ENCODE measurements at places on chromosomes 16 and 17. TPM values are rescaled to one million over a fixed set of nuclear protein-coding genes. Genes with fewer than 3 reads are reported as not detected.

The CNP gene
- polyA plus RNA-seq = 56.7 TPM

The NRN1L gene
- polyA plus RNA-seq = not detected

The TAT gene
- polyA plus RNA-seq = 0.14 TPM

GRCh38 chr16:67169642-67170167 is 633 bp upstream of the NOL3 start:
- H3K27me3 ChIP-seq = peaks cover 2% of the 10 kb centered on the region
- H3K4me3 ChIP-seq = peak overlapping the region; percentile 73
- no peaks in the 10 kb centered on the region for H3K36me3 ChIP-seq
- H3K4me1 ChIP-seq = peaks cover 45% of the 10 kb centered on the region
- H3K27ac ChIP-seq = peak overlapping the region; percentile 5

DNA sequence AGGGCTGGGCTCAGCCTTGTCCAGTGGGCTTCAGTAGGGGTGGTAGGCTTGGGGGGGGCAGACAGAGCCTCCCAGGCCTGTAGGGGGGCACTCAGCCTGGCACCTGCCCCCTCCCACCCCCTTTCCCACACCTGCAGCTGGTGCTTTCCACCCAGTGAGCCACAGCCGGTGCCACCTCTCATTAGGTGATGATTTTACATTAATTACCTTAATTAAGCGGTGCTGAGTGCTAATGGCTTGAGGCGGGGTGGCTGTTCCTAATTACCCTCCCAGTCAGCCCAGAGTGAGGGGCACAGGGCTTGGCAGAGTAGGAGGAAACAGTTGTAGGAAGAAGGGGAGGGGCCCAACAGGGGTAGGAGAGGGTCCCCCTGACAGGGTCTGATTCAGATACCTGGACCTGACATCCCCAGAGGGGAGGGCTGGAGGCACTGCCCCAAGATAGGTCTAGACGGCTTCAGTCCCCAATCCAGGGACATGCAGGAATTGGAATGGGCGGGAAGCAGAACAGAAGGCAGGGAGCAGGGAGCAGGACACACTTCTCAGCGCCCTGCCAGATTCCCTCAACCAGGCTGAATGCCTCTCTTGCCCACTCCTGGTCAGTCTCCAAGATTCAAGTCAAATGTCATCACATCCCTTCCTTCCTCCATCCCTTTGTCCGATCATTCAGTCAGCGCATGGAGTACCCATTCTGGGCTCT is 26.5 kb upstream of the PHF12 start:
- no peak for DNase-seq
- no peak overlapping the region for H3K27ac ChIP-seq
- H3K27me3 ChIP-seq = no peaks in the 10 kb centered on the region

The PDK2 gene
- polyA plus RNA-seq = 17.5 TPM

GRCh38 chr17:80453998-80454556 is 22.3 kb downstream of the NPTX1 start:
- DNase-seq = no peak
- peak overlapping the region; percentile 89 for H3K27ac ChIP-seq
- no peaks in the 10 kb centered on the region for H3K36me3 ChIP-seq
- H3K4me3 ChIP-seq = peak overlapping the region; percentile 64

DNA sequence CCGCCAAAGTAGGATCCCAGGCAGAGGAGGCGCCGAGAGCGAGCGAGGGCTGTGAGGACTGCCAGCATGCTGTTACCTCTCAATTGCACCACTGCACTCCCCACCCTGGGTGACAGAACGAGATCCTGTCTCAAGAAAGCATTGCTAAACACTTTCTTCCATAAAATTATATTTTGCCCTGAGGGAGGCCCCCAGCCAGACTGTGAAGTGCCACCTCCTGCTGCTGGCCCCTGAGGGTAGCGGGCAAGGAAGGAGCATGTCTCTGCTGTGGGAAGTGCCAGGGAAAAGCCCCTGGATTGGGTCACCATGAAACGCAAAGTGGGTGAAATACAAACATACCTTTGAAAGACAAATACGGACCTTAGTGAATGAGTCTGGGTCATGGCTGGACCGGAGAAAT is 78.0 kb upstream of the AMZ2 start:
- H3K4me3 ChIP-seq = no peak overlapping the region
- H3K36me3 ChIP-seq = no peaks in the 10 kb centered on the region

The LAT gene
- 2.9 TPM for polyA plus RNA-seq

The PRR15L gene
- not detected for polyA plus RNA-seq

The SLC5A2 gene
- polyA plus RNA-seq = 4.8 TPM

DNA sequence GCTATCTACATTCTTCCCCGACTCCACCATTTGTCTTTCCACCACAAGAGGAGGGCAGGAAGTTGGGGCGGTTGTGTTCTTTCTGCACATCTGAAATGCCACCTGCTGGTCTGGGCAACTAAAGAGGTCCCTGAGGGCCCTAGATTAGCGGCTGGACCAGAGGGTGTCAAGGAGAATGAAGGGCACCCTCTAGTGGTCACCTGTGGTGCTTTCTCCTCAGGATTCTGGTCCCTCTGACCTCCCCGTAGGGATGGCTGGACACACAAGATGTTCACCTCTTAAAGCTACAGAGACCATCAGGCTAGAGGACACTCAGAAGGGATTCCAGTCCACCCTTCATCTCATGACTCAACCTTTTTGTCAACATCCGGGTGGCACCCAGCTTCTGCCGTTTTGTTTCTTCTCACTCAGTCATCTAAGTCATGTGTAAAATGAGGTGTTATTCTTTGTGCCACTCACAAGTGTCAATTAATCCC is 2.9 kb upstream of the SCIMP start:
- H3K4me3 ChIP-seq = peak overlapping the region; percentile 44
- no peaks in the 10 kb centered on the region for H3K27me3 ChIP-seq
- H3K36me3 ChIP-seq = no peaks in the 10 kb centered on the region
- H3K4me1 ChIP-seq = peaks cover 43% of the 10 kb centered on the region
- H3K27ac ChIP-seq = peak overlapping the region; percentile 66
- DNase-seq = peak; percentile 93

The KRT32 gene
- polyA plus RNA-seq = not detected

GRCh38 chr16:53651357-53651756 is 52.3 kb downstream of the RPGRIP1L start:
- DNase-seq = no peak
- no peaks in the 10 kb centered on the region for H3K36me3 ChIP-seq
- H3K4me3 ChIP-seq = no peak overlapping the region
- no peaks in the 10 kb centered on the region for H3K27me3 ChIP-seq

DNA sequence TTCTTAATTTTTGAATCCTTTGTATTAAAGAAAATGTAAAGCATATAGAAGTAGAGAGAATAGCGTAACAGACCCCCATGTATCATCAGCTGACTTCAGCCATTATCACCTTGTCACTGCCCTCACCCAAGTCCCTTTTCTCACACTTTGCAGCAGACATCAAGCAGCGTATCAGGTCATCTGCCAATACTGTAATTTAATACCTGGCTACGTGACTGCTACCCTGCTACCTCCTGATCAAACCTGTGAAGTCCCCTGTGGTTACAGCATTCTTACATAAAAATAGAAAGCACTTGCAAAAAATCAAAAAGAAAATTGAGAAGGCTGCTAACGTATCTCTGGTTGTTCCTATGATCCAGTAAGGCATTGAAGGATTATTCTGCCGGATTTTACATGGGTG is 96.4 kb downstream of the PLCG2 start:
- H3K27me3 ChIP-seq = no peaks in the 10 kb centered on the region
- no peak for DNase-seq
- peaks cover 51% of the 10 kb centered on the region for H3K36me3 ChIP-seq
- H3K4me3 ChIP-seq = no peak overlapping the region
- H3K27ac ChIP-seq = no peak overlapping the region

The CES5A gene
- not detected for polyA plus RNA-seq

The ZG16 gene
- not detected for polyA plus RNA-seq

DNA sequence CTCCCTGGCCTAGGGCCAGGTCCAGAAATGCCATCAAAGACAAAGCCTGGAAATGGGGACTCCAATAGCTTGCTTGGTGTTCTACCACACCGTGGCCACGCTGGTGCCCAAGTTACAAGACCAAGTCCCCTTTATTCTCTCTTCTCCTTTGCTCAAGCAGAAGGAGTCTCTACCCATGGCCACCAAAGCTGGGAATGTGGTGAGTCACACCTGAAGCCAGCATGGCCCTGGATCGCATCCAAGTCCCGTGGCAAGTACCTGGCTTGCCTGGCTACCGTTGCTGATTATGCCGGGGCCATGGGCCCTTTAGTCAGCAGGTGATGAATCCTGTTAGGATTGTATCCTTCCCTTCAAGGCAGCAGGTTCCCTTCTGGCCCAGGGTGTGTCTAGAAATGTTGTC is 260.0 kb downstream of the HAPSTR1 start:
- H3K27ac ChIP-seq = no peak overlapping the region
- H3K36me3 ChIP-seq = no peaks in the 10 kb centered on the region
- no peak overlapping the region for H3K4me3 ChIP-seq
- H3K27me3 ChIP-seq = no peaks in the 10 kb centered on the region
- no peak for DNase-seq

- H3K4me3 ChIP-seq = no peak overlapping the region
- H3K36me3 ChIP-seq = no peaks in the 10 kb centered on the region
- no peak overlapping the region for H3K27ac ChIP-seq
- no peaks in the 10 kb centered on the region for H3K4me1 ChIP-seq
These were observed 49.2 kb downstream of the EFCAB13 start for GRCh38 chr17:47373002-47373401.

GRCh38 chr17:71184716-71185115 is 936.1 kb upstream of the SOX9 start:
- H3K4me1 ChIP-seq = no peaks in the 10 kb centered on the region
- no peak overlapping the region for H3K27ac ChIP-seq
- H3K27me3 ChIP-seq = no peaks in the 10 kb centered on the region

GRCh38 chr16:66918803-66919568 is at the start of gene CDH16:
Gene CDH16, minus strand, starts transcription at chr16:66918885. Its CDS starts 820 bp downstream, at chr16:66918065.
- H3K27me3 ChIP-seq = peaks cover 3% of the 10 kb centered on the region
- no peak within 1 kb of the TSS for H3K27ac ChIP-seq
- DNase-seq = no peak
- no peaks in the 10 kb centered on the region for H3K4me1 ChIP-seq
- H3K36me3 ChIP-seq = no peaks in the 10 kb centered on the region

GRCh38 chr17:49577650-49577934 is 1.9 kb downstream of the NXPH3 start:
- no peaks in the 10 kb centered on the region for H3K36me3 ChIP-seq
- H3K4me3 ChIP-seq = no peak overlapping the region
- no peak overlapping the region for H3K27ac ChIP-seq
- no peak for DNase-seq
- peaks cover 6% of the 10 kb centered on the region for H3K27me3 ChIP-seq

- no peaks in the 10 kb centered on the region for H3K36me3 ChIP-seq
- no peak overlapping the region for H3K4me3 ChIP-seq
- no peak overlapping the region for H3K27ac ChIP-seq
- DNase-seq = no peak
These were observed 50.4 kb upstream of the ERN1 start for GRCh38 chr17:64180089-64181073.

DNA sequence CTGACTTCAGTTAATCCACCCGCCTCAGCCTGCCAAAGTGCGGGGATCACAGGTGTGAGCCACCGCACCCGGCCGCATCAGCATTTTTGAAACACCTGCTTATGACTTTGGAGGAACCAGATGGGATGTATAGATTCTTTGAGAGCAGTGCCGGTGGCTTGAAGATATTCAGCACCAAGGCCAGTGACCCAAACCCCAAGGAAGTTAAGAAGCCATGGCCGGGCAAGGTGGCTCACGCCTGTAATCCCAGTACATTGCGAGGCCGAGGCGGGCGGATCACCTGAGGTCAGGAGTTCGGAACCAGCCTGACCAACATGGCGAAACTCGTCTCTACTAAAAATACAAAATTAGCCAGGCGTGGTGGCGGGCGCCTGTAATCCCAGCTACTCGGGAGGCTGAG is 43.9 kb downstream of the TRARG1 start:
- no peaks in the 10 kb centered on the region for H3K27me3 ChIP-seq
- no peak for DNase-seq
- no peak overlapping the region for H3K27ac ChIP-seq
- H3K4me3 ChIP-seq = no peak overlapping the region
- no peaks in the 10 kb centered on the region for H3K4me1 ChIP-seq

DNA sequence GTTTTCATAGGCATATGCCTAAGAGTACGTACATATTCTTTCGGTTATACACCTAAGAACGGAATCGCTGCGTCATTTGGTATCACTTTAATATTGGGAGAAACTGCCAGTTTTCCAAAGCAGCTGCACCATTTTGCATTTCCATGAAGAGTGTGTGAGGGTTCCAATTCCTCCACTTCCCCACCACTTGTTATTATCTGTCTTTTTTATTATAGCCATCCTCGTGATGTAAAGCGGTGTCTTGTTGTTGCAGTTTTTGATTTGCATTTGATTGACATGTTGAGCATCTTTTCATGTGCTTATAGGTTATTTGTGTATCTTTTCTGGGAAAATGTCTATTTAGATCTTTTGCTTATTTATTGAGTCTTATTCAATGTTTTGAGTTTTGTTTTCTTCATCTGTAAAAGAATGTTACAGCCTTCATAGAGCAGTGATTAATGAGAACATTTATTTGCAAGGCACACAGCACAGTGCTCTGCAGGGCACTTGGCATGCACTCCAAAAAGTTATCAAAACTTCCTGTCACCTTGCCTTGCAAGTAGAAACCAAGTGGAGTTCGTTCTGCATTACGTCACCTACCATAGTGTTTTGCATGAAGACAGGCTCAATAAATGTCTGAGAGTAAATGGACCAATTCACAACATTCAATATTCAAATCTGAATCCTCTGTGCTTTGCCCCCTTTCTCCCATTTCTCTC is 26.6 kb upstream of the ST6GALNAC1 start:
- peaks cover 5% of the 10 kb centered on the region for H3K4me1 ChIP-seq
- H3K27ac ChIP-seq = no peak overlapping the region
- no peak overlapping the region for H3K4me3 ChIP-seq
- no peak for DNase-seq
- no peaks in the 10 kb centered on the region for H3K36me3 ChIP-seq
- H3K27me3 ChIP-seq = no peaks in the 10 kb centered on the region

GRCh38 chr16:30875871-30876801 is 17.7 kb downstream of the BCL7C start:
- peak overlapping the region; percentile 93 for H3K27ac ChIP-seq
- no peaks in the 10 kb centered on the region for H3K36me3 ChIP-seq
- H3K27me3 ChIP-seq = no peaks in the 10 kb centered on the region
- peaks cover 22% of the 10 kb centered on the region for H3K4me1 ChIP-seq
- DNase-seq = peak; percentile 67

- H3K36me3 ChIP-seq = no peaks in the 10 kb centered on the region
- H3K4me3 ChIP-seq = no peak overlapping the region
- H3K27me3 ChIP-seq = no peaks in the 10 kb centered on the region
These were observed 88.3 kb downstream of the SNX11 start for GRCh38 chr17:48195910-48196309.

- H3K4me1 ChIP-seq = no peaks in the 10 kb centered on the region
- H3K27me3 ChIP-seq = 0 out of 2 replicates have a peak, but pooled peaks cover 2% of the 10 kb centered on the region
- H3K4me3 ChIP-seq = no peak overlapping the region
- no peaks in the 10 kb centered on the region for H3K36me3 ChIP-seq
- no peak for DNase-seq
These were observed 7.0 kb upstream of the PKMYT1 start for GRCh38 chr16:2987286-2987685.

The HASPIN gene
- polyA plus RNA-seq = 8.6 TPM

Data from GM12878 (cell line).